ENCODE measurements at places on chromosomes 4 and X.

- DNase-seq, result no peak
Measured at GRCh38 chr4:37464373-37465128, 220.0 kb downstream of the NWD2 start.

DNA sequence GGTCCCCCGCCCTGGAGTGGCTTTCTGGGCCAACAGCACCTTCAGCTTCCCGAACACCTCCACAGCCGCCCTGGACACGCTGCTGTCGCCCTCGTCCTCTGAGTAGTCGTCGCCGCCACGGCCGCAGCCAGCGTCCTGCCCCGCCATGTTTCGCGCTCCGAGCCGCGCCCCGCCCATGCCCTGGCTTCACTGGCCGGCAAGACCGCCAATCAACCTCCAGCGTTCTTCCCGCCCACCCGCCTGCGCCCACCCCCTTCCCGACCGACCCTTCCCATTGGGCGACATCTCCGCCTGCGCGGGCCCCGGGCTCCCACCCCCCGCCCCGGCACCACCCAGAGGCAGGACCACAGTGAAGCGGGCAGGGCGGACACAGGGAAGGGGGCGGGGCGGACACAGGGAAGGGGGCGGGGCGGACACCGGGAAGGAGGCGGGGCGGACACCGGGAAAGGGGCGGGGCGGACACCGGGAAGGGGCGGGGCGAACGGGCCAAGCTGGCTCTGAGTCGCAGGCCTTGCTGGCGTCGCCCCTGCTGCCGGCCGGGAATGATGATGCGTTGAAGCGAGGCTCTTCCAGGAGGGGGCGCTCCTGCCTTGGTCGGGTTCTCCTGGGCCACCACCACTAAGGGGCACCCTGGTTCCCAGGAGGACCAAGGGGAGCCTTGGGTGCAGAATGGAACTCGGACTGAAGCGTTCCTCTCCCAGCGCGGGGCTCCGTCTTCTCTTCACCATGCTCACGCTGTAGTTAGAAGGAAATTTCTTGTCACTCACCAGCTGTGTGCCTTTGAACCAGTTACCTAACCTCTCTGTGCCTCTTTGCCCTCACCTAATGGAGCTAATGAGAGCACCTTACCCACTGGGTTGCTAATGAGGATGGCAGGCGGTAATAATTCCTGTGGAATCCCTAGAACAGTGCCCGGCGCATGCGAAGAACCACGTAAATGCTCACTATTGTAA is at the start of gene HAUS7:
Gene HAUS7 (minus strand): TSS at position 166 of the 953 bp plus-strand sequence. CDS start 19 bp downstream, at position 147.
- DNase-seq, result peak; percentile 79

DNA sequence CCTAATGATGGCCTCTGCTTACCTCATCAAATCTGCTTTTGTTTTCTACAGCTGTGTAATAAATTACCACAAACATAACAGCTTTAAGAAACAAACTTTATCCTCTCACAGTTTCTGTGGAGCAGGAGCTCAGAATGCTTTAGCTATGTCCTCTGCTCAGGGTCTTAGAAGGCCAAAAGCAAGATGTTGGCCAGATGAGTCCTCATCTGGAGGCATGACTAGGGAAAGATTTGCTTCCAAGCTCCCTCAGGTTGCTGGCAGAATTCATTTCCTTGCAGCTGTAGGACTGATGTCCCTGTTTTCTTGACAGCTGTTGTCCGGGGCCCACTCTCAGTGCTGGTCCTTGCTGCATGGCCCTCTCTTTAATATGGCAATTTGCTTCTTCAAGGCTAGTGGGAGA is 116.7 kb upstream of the PDE5A start:
- DNase-seq, result no peak

GRCh38 chr4:84529169-84529751 is 30.2 kb upstream of the NKX6-1 start:
- DNase-seq, result peak; percentile 31

DNA sequence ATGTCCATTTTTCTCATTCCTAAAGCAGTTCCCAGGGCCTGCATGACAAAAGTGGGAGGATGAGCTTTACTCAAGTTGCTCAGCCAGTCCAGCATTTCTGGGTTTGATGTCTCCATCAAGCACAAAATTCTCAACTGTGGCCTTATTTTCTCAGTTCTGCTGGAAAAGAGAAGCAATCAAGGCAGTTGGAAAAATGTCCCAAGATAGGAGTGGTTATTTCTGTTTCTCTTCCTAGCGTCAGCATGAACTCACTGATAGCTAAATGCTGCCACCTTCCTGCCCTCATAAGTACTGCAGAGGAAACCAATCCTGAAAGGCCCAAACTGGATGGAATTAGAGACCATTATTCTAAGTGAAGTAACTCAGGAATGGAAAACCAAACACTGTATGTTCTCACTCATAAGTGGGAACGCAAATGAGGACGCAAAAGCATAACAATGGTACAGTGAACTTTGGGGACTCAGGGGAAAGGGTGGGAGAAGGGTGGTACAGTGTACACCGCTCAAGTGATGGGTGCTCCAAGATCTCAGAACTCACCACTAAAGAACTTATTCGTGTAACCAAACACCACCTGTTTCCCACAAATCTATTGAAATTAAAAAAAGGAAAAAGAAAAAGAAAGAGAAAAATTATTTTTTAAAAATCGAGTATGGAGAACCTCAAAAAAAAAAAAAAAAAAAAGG is 29.6 kb downstream of the ADH7 start:
- peak; percentile 47 for DNase-seq

DNA sequence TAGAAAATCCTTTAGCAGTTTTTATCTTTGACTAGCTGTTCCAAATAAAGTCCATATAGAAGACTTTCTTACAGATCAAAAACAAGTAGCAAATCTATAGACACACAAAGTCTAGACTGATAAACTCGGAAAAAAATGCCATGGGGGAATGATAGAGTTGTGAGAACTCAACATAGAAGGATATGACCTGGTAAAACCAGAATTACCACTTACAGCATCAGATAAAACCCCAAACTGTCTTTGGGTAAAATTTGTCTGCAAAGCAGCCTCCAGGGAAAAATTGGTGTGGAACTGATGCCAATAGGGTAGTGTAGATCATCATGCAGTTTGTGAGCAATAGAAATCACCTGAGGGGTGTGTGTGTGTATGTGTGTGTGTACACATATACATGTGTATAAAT is 579.1 kb downstream of the SPOCK3 start:
- no peak for DNase-seq

DNA sequence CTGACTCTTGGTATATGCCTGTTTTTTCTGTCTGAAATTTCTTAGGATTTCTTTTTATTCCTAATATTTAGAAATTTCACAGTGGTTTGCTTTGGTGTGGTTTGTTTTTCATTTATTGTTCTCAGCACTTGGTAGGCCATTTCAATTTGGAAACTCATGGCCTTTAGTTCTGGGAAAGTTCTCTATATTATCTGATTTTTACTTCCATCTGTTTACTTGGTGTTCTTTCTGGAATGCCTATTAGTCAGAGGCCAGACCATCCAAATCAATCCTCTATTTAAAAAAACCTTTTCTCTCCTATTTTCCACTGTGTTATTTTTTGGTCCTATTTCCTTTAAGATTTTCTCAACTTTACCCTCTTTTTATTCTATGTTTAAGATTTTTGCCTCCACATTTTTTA is 188.1 kb upstream of the SFRP2 start:
- no peak for DNase-seq

DNA sequence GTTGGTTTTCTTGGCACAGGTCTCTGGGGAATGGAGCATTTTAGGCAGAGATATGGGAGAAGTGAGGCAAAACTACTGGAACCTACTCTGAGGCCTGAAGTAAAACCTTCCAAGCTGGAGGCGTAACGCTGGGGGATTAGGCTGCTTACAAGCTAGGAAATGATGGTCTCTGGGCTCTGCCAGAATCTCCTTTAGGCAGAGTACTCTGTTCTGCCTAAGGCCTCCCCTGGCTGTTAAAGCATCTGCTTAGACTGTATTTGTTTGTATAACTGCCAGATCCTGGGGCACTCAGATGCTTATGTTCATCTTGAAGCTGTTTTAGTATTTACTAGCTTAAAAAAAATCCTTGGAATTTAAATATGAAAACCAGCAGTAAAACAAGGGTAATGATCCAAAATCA is 822.2 kb downstream of the RPA4 start:
- no peak for DNase-seq

DNA sequence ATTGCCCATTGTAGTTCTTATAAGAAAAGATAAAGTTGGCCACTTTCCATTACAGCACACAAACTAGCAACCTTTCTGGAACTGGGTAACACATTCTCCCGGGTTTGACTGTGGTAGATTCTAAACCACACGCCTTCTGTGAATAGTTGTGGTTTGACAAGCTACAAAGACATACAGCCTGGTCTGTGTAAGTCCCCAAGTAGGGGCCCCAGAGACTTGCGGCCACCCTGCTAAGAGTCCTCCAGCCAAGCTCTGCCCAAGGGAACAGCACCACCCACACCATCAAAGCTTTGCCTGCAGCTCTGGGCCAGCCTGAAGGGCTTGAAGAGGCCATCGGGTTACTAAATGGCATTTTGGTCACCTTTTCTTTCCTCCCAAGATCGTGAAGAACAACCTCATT is 203.4 kb downstream of the MAML3 start:
- peak; percentile 72 for DNase-seq

- no peak for DNase-seq
Measured at GRCh38 chrX:15849555-15849954, 5.1 kb downstream of the AP1S2 start.

DNA sequence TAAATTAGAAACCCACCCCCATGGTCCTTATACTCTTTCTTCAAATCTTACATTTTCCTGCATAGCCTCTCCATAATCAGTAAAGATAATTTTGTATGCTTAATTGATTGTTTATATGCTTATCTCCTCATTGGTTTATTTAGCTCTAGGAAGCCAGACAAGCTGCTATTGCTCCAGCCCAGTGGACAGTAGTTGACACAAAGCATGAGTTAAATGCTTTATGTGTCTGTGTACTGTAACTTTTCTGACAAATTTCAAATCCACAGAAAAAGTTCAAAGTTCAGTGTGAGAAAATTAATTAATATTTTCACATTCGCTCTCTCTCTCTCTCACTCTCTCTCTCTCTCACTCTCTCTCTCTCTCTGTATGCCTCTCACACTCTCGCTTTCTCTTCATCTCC is 181.7 kb downstream of the GABRB1 start:
- DNase-seq, result no peak

GRCh38 chr4:109928327-109929045 is 15.8 kb downstream of the EGF start:
- DNase-seq, result no peak

DNA sequence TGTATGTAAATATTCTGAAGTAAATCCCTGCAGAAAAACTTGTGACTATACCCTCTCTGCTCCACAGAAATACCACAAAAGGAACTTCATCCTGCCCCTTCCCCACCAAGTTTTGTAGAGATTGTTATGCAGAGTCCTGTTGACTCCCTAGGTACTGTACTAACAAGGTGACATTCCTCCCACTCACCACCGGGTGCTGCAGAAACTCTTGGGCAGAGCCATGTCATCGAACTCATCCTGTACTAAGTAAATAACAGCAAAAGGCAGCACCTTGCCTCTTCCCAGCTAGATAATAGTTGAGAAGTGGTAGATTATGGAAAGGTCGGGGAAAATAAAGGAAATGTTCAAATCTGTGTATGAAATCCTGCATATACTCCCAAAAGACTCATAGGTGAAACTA is 233.3 kb downstream of the STPG2 start:
- DNase-seq, result peak; percentile 15

- peak; percentile 5 for DNase-seq
Measured at GRCh38 chr4:89486042-89486441, 178.4 kb upstream of the GPRIN3 start.

Measured in Jurkat, Clone E6-1 (cell line).